ENCODE measurements at places on chromosomes 7 and 10.
A peak's percentile ranks its signal among the peaks of the same experiment; 100 is the strongest.

GRCh38 chr10:131280101-131280500 lies 31.4 kb downstream of the TCERG1L start:
- no peak for DNase-seq

GRCh38 chr7:154879629-154880028 lies 123.3 kb downstream of the PAXIP1 start:
- peak; percentile 26 for DNase-seq

DNA sequence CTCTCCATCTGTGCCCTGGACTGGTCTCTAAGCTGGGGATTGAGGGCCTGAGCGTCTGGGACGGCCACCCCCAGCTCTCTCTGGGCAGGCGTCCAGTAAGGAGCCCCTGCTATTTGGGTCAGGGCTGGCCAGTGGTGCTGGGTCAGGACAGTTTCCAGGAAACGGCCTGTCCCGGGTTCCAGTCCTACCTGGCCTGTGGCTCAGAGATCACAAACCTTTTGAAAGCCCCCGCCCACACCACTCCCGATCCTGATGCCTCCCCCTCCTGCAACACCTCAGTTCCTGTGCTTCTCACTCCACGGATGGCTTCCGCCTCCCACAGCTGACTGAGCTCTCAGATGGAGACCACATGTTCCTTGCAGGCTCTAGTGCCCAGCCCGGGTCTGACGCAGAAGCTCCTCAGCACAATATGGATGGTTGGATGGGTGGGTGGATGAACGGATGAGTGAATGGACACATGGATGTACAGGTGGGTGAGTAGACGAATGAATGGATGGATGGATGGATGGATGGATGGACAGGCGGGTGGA lies 91.7 kb upstream of the PDGFA start:
- DNase-seq: no peak

DNA sequence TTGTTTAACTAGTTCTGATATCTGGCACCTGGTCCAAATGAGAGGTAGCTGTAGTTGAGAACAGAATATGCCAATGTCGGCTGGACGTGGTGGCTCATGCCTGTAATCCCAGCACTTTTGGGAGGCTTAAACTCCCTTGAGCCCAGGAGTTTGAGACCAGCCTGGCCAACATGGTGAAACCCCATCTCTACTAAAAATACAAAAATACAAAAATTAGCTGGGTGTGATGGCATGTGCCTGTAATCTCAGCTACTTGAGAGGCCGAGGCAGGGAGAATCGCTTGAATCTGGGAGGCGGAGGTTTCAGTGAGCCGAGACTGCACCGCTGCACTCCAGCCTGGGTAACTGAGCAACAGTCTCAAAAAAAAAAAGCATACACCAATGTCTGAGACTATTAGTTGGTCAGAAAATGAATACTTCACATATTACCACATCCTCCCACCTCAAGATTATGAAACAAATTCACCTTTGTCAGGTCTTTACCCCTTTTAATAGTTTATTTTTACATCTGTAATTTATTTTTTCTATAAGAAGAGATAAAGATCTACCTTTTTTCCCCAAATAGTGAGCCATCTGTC lies 38.8 kb downstream of the EPC1 start:
- DNase-seq: no peak

DNA sequence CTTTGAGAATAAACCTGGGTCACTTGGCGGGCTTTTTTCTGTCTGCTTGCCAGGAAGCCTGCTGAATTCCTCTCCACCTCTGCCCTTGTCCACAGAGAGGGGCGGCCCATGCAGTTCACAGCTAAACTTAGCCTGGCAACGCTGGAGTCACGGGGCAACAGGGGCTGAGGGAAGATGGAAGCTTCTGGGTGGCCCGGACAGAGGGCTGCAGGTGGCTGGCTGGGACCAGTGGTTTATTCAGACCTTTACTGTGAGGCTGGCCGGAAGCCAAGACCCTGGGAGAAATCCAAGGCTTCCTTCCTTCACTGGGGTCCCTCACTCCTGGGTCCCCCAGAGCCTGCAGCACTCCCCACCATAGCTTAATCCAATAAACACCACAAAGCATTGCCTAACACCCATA lies 17.0 kb downstream of the ITPRIP start:
- DNase-seq: no peak

DNA sequence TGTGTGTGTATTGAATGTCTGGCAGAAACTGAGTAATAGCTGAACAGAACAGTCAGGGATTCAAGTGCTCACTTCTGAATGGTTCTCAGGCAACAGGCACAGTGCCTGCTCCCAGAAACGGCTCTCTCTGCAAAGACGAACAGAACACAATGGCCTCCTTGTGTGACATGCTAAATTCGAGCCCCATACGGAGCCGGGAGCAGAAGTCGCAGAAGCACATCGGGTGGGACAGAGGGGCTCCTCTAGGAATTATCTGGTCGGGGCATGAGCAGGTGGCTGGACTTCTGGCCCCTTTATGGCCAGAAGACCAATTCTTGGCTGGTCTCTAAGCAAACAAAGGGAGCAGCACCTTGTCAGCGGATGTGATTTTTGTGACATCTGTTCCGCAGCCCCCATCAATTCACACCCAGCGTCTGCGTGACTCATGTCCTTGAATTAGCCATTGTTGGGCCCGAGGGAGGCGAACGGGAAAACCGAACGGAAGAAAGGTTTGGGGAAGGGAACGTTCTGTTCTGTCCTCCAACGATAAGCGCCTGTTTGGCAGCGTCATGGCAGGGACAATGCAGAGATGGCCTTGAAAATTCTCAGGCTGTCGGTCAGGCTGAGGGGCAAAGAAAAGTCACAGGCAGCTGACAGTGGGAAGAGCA lies 47.3 kb upstream of the NPTX2 start:
- no peak for DNase-seq

DNA sequence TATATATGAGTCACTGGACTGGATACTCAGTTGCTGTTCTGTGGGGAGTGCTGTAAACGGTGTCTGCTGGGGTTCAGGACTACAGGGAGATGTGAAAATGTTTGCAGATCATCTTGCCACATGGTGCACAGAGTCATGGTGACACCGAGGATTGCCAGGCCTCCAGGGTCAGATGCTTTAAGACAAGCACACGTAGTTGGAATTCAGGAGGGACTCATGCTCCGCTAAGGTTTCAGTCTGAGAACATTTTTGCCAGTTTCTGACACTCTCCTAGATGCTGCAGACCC lies 211.3 kb downstream of the CXCL12 start:
- no peak for DNase-seq

GRCh38 chr10:12351889-12352288 lies 2.5 kb downstream of the CAMK1D start:
- no peak for DNase-seq

DNA sequence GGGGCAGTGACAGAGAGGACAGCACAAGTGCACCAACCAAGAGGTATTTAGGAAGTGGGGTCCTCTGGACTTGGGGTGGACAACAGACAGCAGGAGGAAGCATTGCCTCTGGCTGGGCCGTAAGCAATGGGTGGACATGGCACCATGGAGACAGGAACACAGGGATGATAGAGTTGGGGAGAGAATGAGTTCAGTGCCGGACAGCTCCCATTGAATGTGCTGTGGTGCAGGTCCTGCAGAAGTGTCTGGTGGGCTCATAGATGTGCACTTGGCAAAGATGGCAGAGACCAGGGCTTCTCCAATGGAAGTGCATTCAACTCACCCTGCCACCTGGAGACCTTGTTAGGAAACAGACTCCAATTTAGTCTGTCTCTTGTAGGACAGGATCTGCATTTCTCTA lies 341.5 kb upstream of the ZMIZ1 start:
- no peak for DNase-seq

- no peak for DNase-seq
Measured at GRCh38 chr10:106661133-106661766, 503.3 kb downstream of the SORCS1 start.

GRCh38 chr10:36491926-36492325 lies 633.5 kb upstream of the ANKRD30A start:
- no peak for DNase-seq

GRCh38 chr10:128324058-128324827 lies 198.0 kb upstream of the MKI67 start:
- peak; percentile 75 for DNase-seq

GRCh38 chr7:18552316-18552916 lies 56.9 kb downstream of the HDAC9 start:
- DNase-seq: no peak

DNA sequence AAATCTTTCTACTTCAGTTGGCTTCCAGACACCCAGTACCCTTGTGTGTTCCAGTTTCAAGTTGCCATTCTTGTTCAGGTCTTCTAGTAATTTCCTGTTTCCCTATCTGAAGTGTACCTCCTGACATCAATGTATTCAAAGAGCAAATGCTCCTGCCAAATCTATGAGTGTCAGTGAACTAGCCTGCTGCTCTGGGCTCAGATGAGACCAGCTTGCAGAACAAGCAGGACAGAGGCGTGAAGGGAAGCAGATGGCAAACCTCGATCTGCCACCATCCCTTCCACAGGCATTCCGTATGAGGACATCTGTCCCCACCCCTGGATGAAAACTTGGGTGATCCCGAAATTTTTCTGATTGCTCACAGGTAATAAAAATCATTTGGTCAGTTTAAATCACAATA lies 4.4 kb upstream of the MPP7 start:
- no peak for DNase-seq

Measured in hepatocyte (in vitro differentiated cells).